ENCODE measurements at places on chromosomes 2 and 18.

- DNase-seq, result peak; percentile 10
Measured at GRCh38 chr18:79513381-79514081, 117.8 kb downstream of the NFATC1 start.

DNA sequence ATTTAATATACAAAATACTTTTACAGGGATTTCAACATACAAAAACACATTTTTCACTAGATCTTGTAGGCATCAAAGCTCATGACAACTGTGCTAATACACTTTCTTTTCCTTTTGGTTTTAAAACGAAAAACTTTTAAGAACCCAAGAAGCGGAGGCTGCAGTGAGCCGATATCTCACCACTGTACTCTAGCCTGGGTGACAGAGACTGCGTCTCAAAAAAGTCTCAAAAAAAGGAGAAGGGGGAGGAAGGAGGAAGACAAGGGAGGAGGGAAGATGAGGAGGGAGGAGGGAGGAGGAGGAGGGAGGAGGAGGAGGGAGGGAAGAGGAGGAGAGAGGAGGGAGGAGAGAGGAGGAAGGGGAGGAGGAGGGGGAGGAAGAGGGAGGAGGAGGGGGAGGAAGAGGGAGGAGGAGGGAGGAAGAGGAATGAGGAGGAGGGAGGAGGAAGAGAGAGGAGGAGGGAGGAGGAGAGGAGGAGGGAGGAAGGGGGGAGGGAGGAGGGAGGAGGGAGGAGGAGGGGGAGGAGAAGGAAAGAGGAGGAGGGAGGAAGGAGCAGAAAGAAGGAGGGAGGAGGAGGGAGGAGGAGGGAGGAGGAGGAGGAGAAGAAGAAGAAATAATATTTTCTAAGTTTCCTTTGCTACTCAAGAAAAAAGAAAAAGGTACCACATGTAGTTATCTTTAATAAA lies 13.8 kb downstream of the ROCK2 start:
- DNase-seq, result no peak

- DNase-seq, result peak; percentile 80
Measured at GRCh38 chr18:13375302-13376255, 157.0 kb downstream of the LDLRAD4 start.

DNA sequence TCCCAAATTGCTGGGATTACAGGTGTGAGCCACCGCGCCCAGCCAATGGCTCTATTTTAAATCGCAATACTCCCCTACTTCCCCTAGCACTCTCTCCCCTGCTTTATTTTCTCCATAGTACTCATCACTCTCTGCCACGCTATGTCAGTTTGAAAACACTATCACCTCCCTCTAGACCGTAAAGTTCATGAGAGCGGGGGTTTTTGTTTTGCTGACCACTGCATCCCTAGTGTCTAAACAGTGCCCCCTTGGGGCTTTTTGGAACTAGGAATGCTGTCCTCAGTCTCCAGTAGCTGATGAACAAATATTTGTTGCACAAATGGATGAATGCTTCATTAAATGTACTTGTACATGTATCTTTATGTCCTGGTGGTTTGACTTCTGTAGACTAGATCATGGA lies 44.1 kb downstream of the ATOH8 start:
- DNase-seq, result no peak

DNA sequence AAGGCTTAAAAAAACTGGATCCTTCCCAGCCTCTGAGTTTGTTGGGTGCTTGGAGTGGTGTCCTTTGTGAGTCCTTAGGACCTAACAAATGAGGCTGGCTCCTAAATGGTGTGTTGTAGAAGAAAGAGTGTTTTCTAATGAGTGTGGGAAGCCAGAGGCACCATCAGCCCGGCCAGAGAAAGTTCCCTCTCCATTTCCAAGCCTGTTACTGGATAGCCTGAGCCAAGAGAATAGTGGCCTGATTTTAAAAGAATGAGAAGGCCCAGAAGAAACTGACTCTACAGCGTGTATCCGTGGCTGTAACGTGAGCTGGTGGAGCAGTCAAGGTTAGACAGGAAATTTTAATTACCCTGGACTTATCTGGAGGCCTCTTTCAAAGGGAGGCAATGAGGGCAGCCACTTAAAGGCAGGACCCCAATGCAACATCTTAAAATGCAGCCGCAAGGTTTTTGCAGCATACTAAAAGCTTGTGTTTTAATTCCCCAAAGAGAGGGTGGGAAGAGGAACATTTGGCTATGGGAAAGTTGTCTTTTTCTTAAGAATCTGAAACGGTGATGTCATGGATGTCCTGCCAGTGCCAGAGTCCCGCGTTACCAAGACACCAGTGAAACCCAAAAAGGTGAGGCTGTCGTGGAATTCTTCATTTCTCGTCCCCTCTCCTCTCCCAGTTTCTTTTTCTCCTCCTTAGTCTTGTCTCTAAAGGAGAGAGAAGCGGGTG lies 4.6 kb downstream of the EFHD1 start:
- no peak for DNase-seq

- DNase-seq, result no peak
Measured at GRCh38 chr2:127169066-127169660, 50.9 kb downstream of the CYP27C1 start.
